ENCODE measurements at places on chromosomes 2 and 18.

DNA sequence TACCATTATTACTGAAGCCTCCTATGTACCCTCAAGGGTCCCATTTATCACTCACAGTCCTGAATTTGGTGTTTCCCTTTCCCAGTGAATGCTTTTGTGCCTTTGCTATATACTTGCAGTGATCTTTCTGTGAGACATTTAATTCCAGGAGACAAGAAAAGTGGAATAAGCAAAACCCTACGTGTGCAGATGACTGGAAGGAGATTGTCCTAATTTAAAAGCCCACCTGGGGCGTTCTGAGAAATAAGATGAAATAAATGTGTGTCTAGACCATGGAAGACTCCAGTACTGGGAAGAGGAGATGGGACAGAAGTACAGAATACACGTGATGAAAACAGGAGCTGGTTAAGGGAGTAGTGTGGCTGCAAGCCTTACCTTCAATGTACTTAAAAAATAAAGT lies 19.3 kb downstream of the TYMS start:
- DNase-seq = no peak

- no peak for DNase-seq
Observed at GRCh38 chr2:218028562-218029348, 26.0 kb upstream of the TNS1 start.

DNA sequence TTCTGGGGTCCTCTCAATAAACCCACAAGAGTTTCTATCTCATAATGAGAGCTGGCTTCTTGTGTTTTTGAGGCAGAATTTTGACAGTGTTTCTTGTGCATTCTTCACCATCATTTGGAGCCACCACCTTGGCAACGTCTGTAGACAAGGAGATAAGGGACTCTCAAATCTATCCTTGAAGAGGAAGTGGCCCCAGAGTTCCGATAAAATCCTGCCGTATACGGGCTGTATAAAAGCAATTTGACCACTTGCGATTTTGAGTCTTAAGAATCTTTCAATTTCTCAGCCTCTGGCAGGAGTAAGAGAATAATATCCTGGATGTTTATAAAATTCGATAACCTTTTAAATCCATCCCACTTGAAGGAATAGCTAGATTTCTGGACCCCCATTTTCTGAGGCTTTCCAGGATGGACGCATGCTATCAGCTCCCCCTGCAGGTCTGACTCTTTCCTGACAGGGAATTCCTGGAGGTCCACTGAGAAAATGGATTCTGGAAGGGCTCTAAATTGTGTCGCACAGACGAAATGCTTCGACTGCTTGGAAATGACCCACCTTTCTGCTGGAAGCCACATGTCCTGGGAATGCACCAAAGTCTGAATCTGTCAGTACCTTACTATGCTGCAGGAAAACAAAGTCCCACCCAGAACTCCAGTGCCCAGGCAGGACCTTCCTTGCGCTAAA lies 54.1 kb downstream of the E2F6 start:
- no peak for DNase-seq

DNA sequence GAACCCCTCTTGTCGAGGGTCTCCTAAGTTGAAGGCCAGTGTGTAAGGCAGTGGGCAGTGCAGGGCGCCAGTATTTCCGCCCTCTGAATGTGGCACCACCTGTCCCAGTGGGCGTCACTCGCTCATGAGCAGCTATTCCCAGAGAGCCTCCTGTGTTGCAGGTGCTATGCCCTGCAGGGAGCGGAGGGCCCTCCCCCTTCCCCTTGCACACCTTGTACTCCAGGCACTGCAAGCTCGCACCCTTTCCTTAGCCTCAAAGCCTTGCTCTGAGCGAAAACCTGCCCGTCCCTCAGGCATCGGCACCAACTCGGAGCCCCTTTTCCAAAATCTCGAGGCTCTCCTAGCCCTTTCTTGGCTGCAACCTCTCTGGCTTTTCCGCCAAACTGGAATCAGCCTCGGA lies 282.7 kb downstream of the AGAP1 start:
- DNase-seq = no peak

DNA sequence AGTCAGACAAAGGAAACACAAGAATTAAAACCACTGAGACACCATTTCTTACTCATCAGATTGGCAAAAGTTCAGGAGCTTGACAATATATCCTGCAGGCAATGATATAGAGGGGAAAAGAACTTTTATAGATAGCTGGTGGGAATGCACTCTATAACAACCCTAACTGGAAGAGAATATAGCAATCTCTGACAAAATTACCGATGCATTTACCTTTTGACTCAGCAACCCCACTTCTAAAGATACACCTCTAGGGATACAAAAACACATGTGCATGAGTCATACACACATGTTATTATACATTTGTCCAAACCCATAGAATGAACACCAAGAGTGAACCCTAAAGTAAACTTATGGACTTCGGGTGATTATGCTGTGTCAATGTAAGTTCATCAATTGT lies 79.4 kb upstream of the SRD5A2 start:
- DNase-seq = no peak

- DNase-seq = peak; percentile 1
Observed at GRCh38 chr2:162475661-162476060, 131.7 kb downstream of the GCA start.

DNA sequence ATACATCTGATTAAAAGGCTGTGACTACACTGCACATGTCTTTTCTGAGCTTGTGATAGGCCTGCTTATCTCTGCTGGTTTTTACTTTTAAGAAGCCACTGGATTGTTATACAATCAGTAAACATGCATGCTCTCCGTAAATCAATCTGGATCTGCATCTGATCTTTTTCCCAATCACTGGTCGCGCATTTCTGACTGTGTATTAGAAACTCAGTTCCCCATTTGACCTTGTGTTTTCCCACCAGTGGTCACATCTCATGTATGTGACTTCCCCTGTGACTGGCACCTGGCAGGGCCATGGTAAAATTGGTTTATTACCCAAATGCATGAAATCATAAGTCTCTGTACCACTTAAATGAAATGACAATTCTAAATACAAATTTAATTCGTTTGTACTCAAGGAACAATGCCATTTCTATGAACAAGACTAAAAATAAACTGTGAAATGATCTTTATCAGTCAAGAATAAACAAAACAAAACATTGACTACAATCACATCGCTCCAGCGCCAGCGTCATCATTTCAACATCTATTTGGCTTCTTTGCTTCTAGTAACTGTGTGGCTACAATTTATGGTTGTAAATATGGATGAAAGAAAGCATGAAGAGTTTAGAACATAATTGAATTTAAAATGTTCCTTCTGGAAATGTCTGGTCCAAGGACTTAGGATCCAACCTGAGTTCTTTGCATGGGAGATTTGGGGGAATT lies 396.6 kb upstream of the TRIB2 start:
- DNase-seq = no peak

GRCh38 chr18:9513971-9514512 lies 38.7 kb downstream of the RALBP1 start:
- DNase-seq = no peak

DNA sequence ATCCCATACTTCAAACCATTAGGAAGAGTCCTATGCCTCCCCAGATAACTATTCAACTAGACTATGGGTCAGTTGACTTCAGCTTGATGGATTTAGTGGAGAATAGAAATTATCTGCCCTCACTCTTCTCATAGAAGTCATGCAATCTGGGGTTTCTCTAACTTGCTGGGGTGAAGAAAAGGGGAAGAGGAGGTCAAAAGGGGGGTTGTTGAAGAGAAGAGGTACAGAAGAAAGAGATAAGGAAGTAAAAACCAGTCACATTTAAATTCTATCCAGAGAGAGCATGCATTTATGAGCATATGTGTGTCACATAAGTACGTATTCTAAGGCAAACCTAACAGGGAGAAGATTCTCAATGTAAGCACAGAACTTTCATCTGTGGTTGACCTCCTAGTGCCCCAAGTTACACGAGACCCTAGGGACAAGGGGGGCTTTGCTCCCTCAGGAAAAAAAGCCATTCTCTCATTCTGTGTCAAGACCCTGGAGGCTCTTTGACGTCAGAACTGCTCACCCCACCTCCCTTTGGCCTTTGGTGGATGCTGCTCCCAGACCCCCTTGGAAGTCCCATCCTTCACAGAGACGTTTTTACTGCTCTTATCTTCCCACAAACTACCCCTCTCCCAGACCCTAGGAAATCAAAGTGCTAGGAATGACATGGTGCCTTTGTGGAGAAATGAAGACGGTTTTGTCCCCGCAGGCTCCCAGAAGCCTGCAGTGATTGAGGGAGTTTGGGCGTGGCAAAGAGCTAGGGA lies 236.8 kb upstream of the TNP1 start:
- no peak for DNase-seq

- no peak for DNase-seq
Observed at GRCh38 chr2:159003555-159003954, 35.1 kb downstream of the TANC1 start.

DNA sequence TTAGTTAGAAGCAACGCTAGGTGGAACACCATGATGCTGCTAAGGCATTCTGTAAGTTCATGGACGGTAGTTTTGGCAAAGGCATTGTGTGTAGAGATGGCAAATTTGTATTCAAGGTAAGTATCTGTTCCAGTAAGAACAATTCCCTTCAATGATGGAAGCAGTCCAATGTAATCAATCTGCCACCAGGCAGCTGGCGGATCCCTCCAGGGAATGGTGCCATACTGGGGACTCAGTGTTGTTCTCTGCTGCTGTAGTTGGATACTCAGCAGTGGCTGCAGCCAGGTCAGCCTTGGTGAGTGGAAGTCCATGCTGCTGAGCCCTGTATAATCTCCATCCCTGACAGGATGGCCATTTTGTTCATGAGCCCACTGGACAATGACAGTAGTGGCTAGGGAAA lies 62.8 kb downstream of the ARL6IP6 start:
- no peak for DNase-seq

DNA sequence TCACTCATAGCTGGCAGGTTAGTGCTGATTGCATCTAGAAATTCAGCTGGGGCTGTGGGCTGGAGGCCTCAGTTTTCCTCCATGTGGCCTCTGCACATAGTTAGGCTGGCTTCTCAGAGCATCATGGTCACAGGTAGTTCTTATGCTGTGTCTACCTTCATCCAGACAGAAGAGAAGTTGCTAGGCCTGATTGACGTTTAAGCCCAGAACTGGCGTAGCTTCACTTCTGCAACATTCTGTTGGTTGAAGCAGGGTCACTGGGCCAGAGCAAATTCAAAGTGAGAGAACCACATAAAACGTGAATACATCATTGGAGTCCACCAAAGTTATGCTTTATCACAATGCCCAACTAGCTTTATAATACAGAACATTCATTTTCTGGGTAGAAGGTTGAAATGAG lies 116.0 kb downstream of the SPP2 start:
- no peak for DNase-seq

DNA sequence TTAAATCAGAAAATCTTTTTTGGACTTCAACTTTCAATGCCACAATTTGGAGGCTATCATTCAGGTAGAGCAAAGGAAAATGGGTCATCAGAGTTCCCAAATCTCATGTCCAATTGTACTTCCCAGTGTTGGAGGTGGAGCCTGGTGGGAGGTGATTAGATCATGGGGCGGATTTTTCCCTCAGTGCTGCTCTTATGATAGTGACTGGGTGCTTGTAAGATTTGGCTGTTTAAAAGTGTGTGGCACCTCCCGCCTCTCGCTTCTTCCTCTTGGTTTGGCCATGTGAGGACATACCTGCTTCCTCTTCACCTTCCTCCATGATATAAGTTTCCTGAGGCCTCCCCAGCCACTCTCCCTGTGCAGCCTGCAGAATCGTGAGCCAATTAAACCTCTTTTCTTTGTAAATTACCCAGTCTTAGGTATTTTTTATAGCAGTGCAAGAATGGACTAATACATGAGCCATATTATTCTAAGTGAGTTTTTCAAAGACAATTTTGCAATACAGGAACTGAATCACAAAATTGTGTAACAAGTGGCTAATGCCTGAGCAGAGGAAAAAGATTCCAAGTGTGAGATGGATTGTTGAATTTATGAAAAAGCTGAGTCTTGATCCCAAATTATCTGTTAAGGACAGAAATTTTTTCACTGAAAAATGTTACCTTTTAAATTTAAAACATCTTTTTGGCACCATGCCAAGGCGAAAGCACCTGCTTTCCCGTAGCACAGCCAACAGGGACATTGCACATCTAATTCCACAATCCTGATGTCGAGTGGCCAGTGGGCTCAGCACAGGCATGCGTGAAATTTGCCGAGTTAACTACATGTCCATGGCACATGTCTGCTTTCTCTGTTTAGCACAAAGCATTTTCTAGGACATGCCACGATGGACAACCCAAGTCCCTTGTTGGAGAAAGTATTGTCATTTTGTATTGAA lies 150.9 kb downstream of the COL6A3 start:
- no peak for DNase-seq

- no peak for DNase-seq
Observed at GRCh38 chr2:241216211-241216761, 27.8 kb downstream of the ANO7 start.

DNA sequence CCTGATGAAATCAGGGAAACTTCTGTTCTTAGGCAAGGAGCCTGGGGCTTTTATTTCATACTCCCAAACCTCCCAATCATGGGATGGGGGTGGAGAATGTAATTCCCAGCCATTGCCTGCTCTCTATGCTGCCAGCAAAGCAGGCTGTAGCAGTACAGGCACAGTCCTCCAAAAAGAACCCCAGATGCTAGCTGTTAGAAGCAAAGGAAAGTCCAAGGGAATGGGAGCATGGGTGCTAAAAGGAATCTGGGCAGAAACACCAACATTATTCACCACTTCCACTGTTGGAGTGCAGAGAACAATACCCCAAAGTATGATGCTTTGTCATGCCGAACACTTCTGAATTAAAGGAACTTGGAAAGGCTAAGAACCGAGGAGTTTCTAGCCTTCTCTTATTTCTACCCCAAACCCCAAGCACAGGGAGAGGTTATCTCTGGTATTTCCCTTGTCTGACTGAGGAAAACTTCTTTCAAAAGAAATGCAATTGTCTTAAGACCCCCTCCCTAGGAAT lies 24.7 kb downstream of the MDH1 start:
- DNase-seq = no peak

- DNase-seq = no peak
Observed at GRCh38 chr18:79367480-79367879, 28.2 kb upstream of the NFATC1 start.

- no peak for DNase-seq
Observed at GRCh38 chr18:79748321-79749180, 49.2 kb upstream of the KCNG2 start.

GRCh38 chr2:230893338-230893737 lies 28.6 kb downstream of the ITM2C start:
- DNase-seq = no peak

GRCh38 chr2:191537921-191538320 lies 140.0 kb upstream of the NABP1 start:
- DNase-seq = no peak

DNA sequence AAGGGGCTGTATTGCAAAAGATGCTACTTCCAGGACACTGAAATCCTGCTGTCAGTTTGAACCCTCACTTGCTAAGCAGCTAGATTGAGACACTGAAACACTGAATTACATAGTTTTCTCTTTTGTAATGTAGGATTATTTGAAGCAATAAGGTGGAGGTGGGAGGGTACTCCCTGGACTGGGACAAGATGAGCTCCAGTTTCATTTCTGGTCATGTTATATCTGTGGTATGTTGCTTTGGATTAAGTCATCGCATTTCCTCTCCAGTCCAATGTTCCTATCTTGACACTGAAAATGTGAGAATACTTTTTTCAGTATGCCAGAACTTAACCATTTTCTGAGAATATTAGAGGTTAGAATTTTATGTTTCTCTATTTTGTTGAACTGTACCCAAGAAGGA lies 426.2 kb upstream of the MEX3C start:
- DNase-seq = no peak

All from brain pericyte (primary cell).